ENCODE measurements at places on chromosomes 4 and X.

- DNase-seq, result no peak
Measured at GRCh38 chr4:185110375-185110823, 32.7 kb upstream of the SLC25A4 start.

DNA sequence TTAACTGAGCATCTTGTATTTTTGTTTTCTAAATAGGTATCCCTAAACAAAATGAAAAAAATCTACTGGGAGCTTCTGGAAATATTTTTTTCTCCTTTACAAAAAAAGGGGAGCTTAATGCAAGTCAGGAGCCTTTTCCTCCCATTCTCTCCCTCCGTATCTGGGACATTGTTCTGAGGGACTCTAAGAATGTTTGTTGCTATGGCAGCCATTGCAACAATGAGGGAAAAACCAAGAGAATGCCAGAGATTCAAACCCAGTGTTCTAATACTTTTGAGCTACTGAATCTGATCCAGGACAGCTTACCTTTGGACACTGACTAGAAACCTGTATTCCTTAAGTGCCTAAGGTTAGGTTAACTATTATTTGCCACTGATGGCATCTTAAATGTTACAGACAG lies 485.7 kb upstream of the HS3ST1 start:
- no peak for DNase-seq

DNA sequence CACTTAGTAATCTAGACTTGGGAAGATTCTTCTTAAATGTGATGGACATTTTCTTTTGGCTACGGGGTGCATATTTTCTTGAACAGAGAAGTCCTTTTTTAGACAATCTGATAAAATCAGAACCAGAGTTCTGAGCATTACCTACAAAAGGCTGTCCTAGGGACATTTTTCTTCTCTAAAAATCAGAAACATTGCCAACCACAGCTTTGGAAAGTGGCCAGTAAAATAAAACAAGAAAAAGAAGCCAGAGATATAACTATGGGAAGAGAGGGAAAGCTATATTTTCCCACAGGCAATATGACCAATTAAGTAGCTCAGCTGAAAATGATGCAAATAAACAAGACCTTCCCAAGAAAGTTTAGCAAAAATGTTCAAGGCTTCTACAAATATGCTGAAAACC lies 55.9 kb downstream of the MXRA5 start:
- DNase-seq, result no peak

DNA sequence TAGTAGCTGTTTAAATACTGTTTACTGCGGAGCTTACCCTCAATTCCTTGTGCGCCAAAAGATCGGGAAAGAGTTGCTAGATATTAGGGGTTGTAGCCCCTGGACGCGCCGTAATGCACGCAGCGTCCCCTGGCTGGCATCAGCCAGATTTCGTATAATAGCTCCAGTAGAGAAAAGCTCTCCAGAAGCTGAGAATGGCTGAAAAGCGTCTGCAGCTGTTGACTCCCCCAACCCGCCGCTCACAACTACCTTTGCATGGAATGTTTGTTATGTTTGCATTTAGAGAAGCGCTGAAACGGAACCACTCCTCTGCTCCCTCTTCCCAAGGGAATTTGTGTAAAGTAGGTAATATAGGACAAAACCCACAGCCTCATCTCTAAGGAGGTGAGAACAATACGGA lies 3.7 kb downstream of the DOCK11 start:
- DNase-seq, result no peak

DNA sequence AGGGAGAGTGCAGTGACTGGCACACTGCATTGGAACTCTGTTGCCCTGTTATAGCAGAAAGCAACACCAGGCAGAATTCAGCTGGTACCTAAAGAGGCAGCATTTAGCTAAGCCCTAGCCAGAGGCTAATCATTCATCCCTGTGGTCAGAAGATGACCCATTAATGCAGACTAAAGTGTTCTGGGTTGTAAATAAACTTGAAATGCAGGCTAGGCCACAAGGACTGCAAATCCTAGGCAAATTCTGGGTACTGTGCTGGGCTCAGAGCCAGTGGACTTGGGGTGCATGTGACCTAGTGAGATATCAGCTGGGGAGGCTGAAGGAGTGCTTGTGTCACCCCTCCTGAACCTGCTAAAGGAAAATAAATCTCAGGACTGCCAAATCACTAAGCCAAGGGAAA lies 91.2 kb downstream of the LPAR4 start:
- no peak for DNase-seq

- DNase-seq, result no peak
Measured at GRCh38 chr4:21890231-21890630, 58.3 kb downstream of the KCNIP4 start.

DNA sequence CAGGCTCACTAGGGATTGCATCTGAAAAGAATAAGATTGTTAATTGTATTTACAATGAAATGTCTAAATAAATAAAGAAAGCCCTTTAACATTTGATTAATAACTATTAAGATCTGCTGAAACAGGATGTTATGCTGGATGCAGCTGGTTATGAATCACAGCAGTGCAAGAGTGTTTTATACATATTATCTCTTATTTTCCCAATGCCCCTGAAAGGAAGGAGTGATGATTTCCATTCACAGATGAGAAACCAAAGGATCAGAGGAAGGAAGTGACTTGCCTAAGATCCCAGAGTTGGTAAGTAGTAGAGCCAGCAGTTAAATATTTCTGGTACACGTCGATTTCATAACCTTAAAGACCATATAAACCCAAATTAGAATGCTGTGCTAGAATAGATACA lies 76.3 kb upstream of the ARHGAP36 start:
- DNase-seq, result no peak

DNA sequence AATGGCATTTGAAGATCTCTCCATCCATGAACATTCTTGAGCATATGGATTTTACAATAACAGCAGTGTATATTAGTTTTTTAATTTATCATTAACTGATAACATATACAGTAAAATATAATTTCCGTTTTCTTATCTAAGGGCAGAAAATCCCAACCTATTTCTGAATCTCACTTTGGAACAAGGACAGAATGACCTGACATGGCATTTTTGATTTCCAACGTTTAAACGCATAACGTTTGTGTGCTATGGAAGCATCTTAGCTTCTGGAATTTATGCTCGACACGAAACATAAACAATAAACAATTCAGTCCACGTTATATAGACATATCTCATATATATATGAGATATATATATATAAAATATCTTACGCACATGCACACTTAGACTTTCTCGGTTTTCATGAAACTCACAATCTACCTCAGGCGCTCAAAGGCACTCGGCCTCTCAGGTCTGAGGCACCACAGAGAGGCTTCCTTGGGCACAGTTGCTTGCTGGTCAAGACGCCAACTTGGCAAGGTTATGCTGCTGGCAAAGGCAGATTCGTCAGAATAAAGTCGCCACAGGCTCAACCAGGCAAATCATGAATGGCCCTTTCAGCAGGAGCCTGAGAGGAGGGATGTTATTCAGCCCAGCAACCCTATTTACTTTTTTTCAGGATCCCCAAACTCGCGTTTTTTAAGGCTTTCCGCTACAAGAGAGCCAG lies 1.0 kb upstream of the UGT8 start:
- no peak for DNase-seq

GRCh38 chr4:16931339-16932305 lies 33.2 kb upstream of the LDB2 start:
- DNase-seq, result no peak

- DNase-seq, result no peak
Measured at GRCh38 chrX:115023139-115023538, 5.7 kb upstream of the IL13RA2 start.

GRCh38 chr4:14241574-14241973 lies 614.0 kb upstream of the BOD1L1 start:
- no peak for DNase-seq
